ENCODE measurements at places on chromosomes 7 and 10.

DNA sequence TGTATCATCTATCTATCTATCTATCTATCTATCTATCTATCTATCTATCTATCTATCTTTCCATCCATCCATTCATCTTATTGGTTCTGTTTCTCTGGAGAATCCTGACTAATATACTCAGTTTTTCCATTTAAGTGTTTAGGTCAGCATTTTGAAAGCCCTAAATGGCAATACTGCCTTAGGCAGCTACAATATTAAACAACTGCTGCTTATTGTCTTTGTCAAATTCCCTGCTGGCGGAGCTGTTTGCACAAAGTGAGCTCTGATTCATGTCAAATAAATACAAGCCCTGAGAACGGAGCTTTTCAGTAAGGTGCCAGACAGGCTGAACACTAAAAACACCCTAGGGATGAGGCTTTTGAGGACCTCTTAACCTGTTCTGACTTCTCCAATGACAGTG, 7.1 kb upstream of the KLHL7 start:
- no peak for DNase-seq

- DNase-seq = no peak
Observed at GRCh38 chr10:1217661-1218060, 161.5 kb downstream of the WDR37 start.

- no peak for DNase-seq
Observed at GRCh38 chr10:112588225-112588990, 141.4 kb downstream of the VTI1A start.

DNA sequence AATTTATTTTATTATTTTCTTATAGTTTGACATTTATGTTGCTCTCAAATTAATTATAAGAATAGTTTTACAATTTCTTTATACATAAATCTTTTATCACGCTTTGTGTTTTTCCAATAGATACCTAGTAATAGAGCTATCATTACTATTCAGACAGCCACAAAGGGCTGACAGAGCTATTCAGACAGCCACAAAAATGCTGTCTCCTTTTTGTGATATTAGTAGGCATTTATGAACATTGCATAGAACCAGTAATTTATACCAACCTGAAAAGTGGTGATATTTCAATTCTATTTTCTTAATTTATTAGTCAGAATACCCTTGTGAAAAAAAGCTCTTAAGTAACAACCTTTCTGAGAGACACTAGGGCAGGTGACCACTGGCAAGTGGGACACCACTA, 34.2 kb upstream of the IGFBP3 start:
- no peak for DNase-seq

DNA sequence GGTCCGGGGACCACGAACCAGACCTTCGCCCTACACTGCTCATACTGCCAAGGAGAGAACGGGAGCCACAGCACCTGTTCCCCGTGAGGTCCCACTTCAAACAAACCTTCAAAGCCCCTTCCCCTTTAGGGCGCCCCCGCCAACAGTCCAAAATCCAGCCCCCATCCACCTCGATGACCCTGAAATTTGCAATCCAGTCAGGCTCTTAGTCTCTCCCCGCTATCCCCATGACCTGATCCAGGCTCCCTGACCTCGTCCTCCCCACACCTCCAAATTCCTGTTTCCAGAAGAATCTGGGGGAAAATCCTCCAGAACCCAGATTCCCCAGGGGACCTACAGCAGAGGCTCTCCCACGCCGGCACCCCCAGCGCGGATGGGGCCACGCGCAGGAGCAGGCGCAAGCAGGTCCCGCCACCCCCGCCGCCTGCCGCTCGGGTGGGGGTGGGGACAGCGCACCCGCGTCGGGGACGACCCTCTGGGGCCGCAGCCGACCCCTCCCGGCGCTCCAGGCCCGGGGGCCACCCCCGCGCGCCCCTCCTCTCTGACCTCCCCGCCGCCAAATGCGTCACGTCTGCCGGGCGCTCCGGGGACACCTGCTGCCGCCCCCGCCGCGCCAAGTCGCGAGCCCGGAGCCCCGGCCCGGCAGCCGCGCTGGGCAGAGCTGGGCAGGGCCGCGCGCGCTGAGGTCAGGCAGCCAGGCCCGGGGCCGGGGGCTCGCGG, 753 bp downstream of the CAMK2B start:
- no peak for DNase-seq

- no peak for DNase-seq
Observed at GRCh38 chr7:70387217-70387616, 744.7 kb upstream of the GALNT17 start.

GRCh38 chr7:78296644-78297371, 498.2 kb downstream of the PHTF2 start:
- no peak for DNase-seq

DNA sequence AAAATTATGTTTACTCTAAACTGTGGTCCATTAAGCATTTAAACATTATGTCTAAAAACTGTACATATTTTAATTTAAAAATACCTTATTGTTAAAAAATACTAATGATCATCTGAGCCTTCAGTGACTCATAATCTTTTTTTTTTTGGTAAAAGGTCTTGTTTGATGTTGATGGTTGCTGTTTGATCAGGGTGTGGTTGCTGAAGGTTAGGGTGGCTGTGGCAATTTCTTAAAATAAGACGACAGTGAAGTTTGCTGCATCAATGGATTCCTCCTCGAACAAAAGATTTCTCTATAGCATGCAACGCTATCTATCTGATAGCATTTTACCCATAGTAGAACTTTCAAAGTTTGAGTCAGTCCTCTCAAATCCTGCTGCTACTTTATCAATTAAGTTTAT, 180.0 kb upstream of the AHR start:
- peak; percentile 29 for DNase-seq

- DNase-seq = no peak
Observed at GRCh38 chr7:173209-173918, 19.0 kb upstream of the FAM20C start.

- DNase-seq = no peak
Observed at GRCh38 chr7:134197345-134197744, 70.2 kb downstream of the LRGUK start.

DNA sequence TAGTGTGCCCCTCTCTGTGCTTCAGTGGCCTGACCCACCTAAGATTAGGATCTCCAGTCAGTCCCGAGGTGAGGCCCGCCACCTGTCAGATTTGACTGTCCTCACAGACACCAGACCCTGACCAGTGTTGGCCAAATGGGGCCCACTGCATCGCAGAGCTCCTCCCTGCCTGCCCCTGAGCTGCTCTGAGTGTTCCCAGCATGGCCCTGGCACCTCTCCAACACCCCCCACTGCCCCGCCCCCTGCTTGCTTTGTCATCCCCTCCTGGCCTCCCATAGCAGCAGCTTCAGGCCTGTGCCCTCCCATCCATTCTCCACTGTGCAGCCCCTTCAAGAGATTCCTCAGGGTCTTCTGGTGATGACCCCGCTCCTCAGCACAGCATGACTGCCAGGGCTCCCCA, 67.6 kb downstream of the C10orf120 start:
- DNase-seq = no peak

DNA sequence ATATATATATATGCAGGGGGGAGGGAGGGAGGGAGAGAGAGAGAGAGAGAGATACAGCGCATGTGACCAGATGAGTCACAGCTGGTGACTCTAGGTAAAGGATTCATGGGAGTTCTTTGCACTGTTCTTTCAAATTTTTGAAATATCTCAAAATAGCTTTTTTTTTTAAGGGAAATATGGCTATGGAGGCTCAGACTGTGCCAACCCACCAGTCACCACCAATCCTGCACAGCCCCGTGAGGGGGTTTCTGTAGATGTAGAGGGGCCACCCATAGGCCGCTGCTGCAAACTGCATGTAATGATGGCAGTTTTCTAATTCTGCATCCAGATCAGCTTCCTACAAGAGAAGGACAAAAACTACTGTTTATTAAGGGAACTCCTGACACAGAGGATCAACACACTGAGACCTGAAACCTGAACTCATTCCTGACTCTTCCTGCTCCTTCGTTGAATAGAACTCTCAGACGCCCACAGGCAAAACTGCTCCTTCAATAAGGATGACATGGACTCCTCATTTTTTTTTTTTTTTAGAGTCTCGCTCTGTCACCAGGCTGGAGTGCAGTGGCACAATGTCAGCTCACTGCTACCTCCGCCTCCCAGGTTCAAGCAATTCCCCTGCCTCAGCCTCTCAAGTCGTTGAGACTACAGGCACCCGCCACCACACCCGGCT, 17.3 kb downstream of the DAGLB start:
- DNase-seq = no peak

- no peak for DNase-seq
Observed at GRCh38 chr7:8353991-8354390, 79.4 kb upstream of the NXPH1 start.

DNA sequence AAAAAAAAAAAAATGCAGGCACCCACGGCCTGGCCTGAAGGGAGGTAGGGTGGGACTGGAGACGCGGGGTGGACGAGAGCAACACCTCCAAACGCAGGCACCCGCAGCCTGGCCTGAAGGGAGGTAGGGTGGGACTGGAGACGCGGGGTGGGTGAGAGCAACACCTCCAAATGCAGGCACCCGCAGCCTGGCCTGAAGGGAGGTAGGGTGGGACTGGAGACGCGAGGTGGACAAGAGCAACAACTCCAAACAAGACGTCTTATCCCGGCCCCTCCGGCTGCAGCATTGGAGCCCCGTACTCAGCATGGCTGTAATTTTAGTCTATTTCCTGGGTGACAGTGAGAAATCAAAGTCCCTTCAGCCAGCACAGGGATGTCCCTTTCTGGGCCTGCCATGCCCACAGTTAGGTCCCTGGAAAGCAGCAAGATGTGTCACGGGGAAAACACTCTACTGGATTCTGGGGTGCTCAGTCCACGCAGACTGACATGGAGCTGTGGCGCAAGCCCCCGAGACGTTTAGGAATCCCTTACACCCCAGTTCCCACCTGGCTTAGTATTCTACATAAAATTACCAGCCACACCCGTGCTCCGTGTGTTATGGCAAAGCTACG, 119.9 kb downstream of the WDR37 start:
- no peak for DNase-seq

DNA sequence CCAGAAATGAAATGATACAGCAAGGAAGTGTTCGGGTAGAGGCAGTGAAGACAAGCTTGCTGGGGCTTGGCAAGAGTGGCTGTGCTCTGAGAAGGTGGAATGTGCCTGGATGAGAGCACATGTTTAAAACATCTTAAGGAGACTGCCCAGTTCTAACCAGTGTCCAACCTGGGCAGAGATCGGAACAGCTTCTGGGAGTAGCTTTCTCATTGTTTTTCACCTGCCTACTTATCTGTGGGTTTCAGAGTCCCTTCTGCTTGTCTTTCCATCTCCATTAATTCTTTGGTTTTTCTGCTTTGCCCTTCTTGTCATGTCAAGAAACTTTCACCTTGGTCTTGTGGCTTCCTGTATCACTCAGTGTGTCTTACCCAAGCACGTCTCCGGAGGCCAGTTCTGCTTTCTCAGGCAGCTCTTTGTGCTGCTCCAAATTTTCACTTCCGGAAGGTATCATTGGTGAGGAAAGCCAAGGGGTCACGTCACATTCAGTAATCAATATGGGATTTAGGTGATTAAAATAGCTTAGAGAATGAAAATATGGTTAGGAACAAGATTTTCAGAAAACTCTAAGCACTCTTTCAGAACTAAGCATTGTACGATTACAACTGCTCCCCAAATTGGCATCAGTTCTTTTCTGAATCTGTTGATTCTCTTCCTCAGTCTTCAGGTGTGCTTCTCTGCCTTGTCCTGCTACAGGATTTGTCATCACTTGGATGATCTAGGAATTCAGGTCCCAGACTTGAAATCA, 5.5 kb upstream of the LAMB4 start:
- peak; percentile 21 for DNase-seq

GRCh38 chr10:114852197-114852596, 30.6 kb downstream of the FHIP2A start:
- DNase-seq = no peak

DNA sequence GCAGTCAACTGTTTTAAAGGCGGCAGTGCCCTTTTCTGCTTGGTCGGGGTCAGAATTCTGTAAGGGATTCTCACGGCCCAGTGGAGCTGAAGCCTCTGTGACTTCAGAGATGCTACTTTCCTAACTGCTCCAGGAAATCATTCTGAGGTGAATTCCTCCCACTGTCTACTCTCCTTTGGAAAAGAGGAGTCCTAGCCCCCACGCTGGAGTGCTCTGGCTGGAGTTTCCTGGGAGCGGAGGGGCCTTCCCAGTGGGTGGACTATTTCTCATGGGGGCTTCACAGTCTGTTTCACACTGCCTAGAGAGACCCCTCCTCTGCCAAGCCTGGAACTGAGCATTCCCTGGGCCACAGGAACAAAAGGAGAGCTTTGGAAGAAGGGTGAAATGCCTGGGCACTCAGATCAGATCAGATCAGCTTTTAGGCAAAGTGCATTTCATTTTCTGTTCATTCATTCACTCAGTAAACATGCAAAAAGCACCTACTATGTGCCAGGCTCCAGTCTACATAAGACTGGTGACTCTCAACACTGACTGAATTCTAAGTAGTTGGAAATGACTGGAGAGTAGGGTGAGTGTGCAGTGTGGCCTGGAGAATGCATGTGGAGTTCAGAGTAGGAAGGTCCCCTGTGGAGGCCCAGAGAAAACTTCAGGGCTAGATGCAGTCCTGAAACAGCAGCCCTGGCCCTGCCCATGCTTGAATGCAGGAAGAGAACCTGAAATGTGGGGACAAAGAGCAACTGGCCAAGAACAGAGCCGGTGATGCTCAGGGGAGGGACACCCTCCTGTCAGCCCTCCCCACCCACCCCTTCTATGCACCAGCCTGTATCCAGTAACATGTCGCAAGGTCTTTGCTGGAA, 12.2 kb downstream of the ZNF488 start:
- DNase-seq = no peak

GRCh38 chr10:128058750-128059134, 67.5 kb downstream of the MKI67 start:
- DNase-seq = no peak

DNA sequence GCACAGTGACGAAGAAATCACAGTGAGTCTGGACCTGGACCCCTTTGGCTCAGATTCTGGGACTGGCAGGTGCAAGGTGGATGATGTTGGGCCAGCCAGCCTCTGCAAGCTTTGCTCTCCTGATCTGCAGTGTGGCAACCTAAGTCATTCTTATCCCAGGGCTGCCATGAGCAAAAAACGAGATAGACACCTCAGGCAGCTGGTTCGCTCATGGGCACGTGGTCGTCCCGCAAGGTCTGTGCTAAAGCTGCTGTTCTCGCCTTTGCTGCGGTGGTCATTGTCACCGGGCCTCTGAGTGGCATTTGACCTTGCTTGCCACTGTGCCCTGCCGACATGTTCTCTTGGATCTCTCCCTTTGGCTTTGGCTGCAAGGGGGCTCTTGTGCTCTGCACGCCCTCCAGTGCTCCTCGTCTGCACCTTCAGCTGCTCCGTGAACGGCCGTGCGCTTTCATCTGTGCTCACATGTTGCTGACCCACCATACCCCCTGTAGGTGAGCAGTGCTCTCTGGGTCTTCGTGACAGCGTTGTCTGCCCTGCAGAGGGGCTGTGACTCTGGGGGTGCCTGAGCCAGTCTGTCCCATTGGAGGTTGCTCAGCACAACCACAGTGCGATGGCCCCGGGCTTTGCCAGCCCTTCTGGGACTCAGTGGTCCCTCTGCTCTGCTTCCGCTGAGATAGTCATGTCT, 317.0 kb downstream of the GLRX3 start:
- DNase-seq = no peak

- DNase-seq = peak; percentile 92
Observed at GRCh38 chr7:99918959-99919813, at the start of gene TRIM4. Gene TRIM4, minus strand, starts transcription at chr7:99919530. Its CDS starts 129 bp downstream, at chr7:99919401.

All from CD4-positive, alpha-beta T cell treated with Interleukin-17A for 1 hour (primary cell).